Prostate gland (tissue), 2 donors: ENCODE measurements at places on chromosomes 7 and 10. TPM values are rescaled to one million over a fixed set of nuclear protein-coding genes. Genes with fewer than 3 reads are reported as not detected.

DNA sequence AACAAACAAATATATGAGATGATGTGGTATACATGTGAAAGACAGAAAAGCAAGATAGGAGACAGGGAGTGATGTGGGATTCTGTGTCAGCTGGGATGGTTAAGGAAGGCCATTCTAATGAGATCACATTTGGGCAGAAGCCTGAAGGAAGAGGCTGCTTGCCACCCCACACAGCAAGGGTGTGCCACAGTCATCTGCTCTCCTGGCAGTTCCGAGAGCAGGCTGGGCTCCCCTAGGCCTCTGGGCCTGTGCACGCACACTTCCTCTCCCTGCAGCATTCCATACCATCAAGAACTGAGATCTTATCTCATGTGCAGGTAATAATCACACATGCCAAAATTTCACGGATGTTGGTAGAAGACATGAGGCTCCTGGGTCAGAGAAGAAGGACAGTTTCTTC, 43.1 kb downstream of the SYPL1 start:
- no peak for DNase-seq

GRCh38 chr7:150357270-150357669, 11.4 kb upstream of the REPIN1 start:
- DNase-seq = no peak

- no peak for DNase-seq
These were observed 67.6 kb downstream of the TMEM130 start for GRCh38 chr7:98802088-98802780.

MMD2 gene
- total RNA-seq = 14.7 TPM

IDI2 gene
- total RNA-seq = not detected
